Caco-2 (cell line): ENCODE measurements at places on chromosomes 12 and 14. TPM values are rescaled to one million over a fixed set of nuclear protein-coding genes. Genes with fewer than 3 reads are reported as not detected.

MANSC4 gene
- not detected in 2 replicates for total RNA-seq

GLIPR1L1 gene
- not detected in 2 replicates for total RNA-seq

GRCh38 chr14:82719617-82720016 is 1186.0 kb upstream of the SEL1L start:
- H3K27ac ChIP-seq = peak overlapping the region; percentile 25
- no peaks in the 10 kb centered on the region for H3K36me3 ChIP-seq
- no peaks in the 10 kb centered on the region for H3K4me1 ChIP-seq
- no peaks in the 10 kb centered on the region for H3K27me3 ChIP-seq
- H3K4me3 ChIP-seq = no peak overlapping the region

GRCh38 chr12:95168746-95169145 is 48.5 kb downstream of the FGD6 start:
- H3K4me3 ChIP-seq = no peak overlapping the region
- DNase-seq = no peak
- H3K27me3 ChIP-seq = no peaks in the 10 kb centered on the region
- H3K27ac ChIP-seq = peak overlapping the region; percentile 63
- H3K36me3 ChIP-seq = no peaks in the 10 kb centered on the region

- H3K27me3 ChIP-seq = no peaks in the 10 kb centered on the region
- no peak overlapping the region for H3K4me3 ChIP-seq
- no peaks in the 10 kb centered on the region for H3K36me3 ChIP-seq
- no peak overlapping the region for H3K27ac ChIP-seq
- no peak for DNase-seq
Observed at GRCh38 chr12:130819681-130820080, 19.4 kb downstream of the STX2 start.

FBXO34 gene
- 23.7 and 27.3 TPM in 2 replicates for total RNA-seq

- H3K4me3 ChIP-seq = no peak overlapping the region
- DNase-seq = no peak
- H3K4me1 ChIP-seq = peaks cover 8% of the 10 kb centered on the region; the same call in 1 of the 2 replicates
- H3K27ac ChIP-seq = no peak overlapping the region
Observed at GRCh38 chr14:63747846-63748245, 20.0 kb upstream of the SGPP1 start.

DNA sequence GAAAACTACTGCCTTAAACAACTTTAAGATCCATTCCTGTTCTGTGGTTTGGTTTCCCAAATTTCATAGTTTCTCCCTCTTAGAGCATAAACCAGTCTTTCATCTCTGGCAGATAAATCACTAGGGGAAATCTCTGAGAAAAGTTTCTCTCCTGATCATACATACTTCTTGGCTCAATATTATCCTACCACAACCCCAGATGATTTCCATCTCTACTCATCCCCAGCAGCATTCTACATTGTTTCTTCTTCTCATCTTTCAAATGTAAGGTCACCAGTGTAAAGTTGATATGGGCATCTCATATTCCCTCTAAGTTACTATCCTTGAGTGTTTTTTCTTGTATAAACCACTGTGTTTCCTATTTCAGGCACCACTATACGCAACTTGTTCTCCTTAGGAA is 45.9 kb upstream of the PLEKHG7 start:
- H3K4me3 ChIP-seq = no peak overlapping the region
- H3K27ac ChIP-seq = no peak overlapping the region
- DNase-seq = no peak
- H3K36me3 ChIP-seq = no peaks in the 10 kb centered on the region
- H3K27me3 ChIP-seq = no peaks in the 10 kb centered on the region
- H3K4me1 ChIP-seq = no peaks in the 10 kb centered on the region

- H3K4me3 ChIP-seq = no peak overlapping the region
- H3K4me1 ChIP-seq = peaks cover 21% of the 10 kb centered on the region
- no peak overlapping the region for H3K27ac ChIP-seq
- no peaks in the 10 kb centered on the region for H3K36me3 ChIP-seq
- H3K27me3 ChIP-seq = no peaks in the 10 kb centered on the region
- no peak for DNase-seq
Observed at GRCh38 chr14:89427426-89428172, 10.6 kb upstream of the FOXN3 start.

RPGRIP1 gene
- total RNA-seq = 0.12 TPM in 1 of 2 replicates, not detected in the other

GRCh38 chr12:111396726-111397445 is 8.8 kb upstream of the SH2B3 start:
- H3K4me1 ChIP-seq = no peaks in the 10 kb centered on the region
- no peak overlapping the region for H3K4me3 ChIP-seq
- peak overlapping the region; percentile 35 for H3K27ac ChIP-seq

TSHR gene
- not detected in 2 replicates for total RNA-seq

DNA sequence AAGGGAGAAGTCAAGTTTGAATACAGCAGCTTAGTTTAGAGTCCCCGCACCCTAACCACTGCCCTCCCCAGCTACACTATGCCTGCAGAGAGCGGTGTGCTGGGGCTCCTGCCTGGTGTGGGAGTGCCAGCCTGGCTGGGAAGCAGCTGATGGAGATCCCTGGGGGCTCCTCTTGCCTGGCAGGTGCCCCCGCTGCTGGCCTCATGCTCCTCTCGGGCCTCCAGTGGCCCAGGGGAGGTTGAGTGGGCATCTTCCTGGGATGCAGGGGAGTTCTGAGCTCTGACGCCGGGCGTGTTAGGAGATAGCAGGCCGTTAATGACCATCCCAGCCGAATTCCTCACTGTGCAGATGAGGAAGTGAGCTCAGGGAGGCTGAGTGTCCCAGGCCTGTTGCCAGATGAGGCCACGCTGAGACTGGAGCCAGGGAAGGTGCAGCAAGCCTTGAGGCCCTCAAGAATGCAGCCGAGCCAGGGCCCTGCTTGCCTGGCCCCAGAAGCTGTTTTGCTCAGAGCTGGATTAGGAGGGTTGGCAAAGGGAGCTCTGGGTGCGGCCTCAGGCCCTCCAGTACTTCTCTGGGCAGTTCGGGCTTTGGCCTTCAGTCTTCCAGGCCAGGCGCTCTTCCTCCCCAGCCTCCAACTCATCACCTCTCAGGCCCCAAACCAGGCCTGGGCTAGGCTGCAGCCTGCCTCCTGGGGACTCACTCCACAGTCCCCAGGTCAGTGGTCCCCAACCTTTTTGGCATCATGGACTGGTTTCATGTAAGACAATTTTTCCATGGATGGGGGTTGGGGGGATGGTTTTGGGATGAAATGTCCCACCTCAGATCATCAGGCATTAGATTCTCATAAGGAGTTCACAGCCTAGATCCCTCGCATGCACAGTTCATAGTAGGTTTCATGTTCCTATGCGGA is 6.6 kb upstream of the CYP46A1 start:
- no peaks in the 10 kb centered on the region for H3K27me3 ChIP-seq
- H3K4me1 ChIP-seq = 0 out of 2 replicates have a peak, but pooled peaks cover under 1% of the 10 kb centered on the region
- H3K4me3 ChIP-seq = no peak overlapping the region
- H3K27ac ChIP-seq = no peak overlapping the region

KRT73 gene
- total RNA-seq = not detected in 2 replicates

PPM1H gene
- total RNA-seq = 145 and 151 TPM in 2 replicates

NGB gene
- total RNA-seq = not detected in 2 replicates

DNA sequence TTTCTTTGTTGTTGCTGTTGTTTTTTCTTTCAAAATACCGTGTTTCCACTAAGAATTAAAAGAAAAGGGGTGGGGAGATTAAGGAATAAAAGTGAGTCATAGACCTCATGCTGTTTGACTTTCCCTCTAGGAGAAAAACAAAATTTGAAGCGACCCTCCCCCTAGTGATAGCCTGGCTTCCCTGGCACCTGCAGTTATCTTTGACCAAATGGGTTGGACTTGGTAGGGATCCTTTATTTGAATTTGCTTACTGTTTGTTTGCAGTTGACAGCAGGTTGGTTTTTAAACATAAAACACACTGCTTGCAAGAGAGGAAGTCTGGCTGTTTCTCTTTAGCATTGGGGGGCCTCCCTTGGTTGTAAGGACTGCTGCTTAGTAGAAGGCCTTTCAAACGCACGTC is 14.0 kb downstream of the OTX2 start:
- H3K36me3 ChIP-seq = no peaks in the 10 kb centered on the region
- no peak overlapping the region for H3K4me3 ChIP-seq
- no peak overlapping the region for H3K27ac ChIP-seq
- no peaks in the 10 kb centered on the region for H3K27me3 ChIP-seq

TOMM20L gene
- 1.2 and 1.7 TPM in 2 replicates for total RNA-seq

GRCh38 chr12:94481734-94482133 is 22.1 kb upstream of the CEP83 start:
- no peak for DNase-seq
- no peak overlapping the region for H3K27ac ChIP-seq
- no peaks in the 10 kb centered on the region for H3K36me3 ChIP-seq
- no peaks in the 10 kb centered on the region for H3K27me3 ChIP-seq
- no peaks in the 10 kb centered on the region for H3K4me1 ChIP-seq
- H3K4me3 ChIP-seq = no peak overlapping the region

LBHD2 gene
- total RNA-seq = not detected in 2 replicates

DNA sequence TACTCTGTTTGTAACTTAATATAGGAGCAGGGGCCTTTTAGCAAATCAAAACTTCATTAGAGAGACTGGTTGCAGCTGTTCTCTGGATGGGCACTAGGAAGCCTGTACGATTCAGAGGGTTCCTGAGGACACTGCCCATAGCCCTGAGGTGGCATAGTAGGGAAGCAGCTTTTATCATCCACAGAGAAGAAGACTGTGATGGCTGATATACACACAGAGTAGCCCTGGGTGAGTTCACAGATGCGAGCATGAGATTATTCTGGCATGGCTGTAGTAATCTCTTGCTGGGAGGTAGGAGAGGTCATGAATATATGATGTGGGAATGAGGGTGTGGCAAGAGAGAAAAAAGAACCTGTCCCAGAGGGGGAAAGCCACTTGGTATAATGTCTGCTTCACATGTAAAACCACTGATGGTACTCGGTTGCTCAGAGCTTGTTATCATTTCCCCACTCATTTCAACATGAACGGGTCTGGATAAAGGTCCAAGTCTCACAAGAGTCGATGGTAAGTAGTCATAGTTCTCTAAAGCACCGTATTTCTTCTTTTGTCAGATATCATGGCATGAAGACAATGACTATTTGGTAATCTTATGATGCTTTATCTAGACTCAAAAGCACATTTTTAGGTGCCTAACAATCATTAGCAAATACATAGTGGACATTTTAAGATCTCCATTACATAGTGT is 52.0 kb downstream of the PEBP1 start:
- no peak overlapping the region for H3K4me3 ChIP-seq
- no peaks in the 10 kb centered on the region; the same call in 1 of the 2 replicates for H3K36me3 ChIP-seq

GRCh38 chr12:118524446-118524845 is 148.1 kb downstream of the SUDS3 start:
- H3K4me3 ChIP-seq = no peak overlapping the region
- no peaks in the 10 kb centered on the region for H3K27me3 ChIP-seq
- H3K4me1 ChIP-seq = no peaks in the 10 kb centered on the region
- H3K27ac ChIP-seq = no peak overlapping the region
- no peak for DNase-seq

DNA sequence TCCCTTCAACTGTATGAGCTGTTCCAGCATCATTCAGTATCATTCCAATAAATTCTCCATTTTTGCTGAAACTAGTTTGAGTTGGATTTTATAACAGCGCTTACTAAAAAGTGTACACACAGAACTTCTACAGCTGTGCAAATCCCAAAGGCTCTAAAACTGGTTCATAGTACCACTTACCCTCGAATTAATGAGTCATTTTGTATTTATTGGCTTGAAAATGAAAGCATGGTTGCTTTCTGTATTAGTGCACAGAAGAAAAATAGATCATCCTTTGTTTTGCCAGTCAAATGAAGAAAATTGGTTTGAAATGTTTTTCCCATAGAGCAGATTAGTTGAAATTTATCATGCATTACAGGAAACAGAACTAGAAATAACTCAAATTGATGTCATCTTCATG is 268.3 kb upstream of the CPNE8 start:
- H3K36me3 ChIP-seq = no peaks in the 10 kb centered on the region
- H3K27me3 ChIP-seq = no peaks in the 10 kb centered on the region
- DNase-seq = no peak
- no peaks in the 10 kb centered on the region for H3K4me1 ChIP-seq
- H3K4me3 ChIP-seq = no peak overlapping the region
- no peak overlapping the region for H3K27ac ChIP-seq

PXN gene
- total RNA-seq = 150 and 162 TPM in 2 replicates

CCDC197 gene
- total RNA-seq = not detected in 2 replicates

DNA sequence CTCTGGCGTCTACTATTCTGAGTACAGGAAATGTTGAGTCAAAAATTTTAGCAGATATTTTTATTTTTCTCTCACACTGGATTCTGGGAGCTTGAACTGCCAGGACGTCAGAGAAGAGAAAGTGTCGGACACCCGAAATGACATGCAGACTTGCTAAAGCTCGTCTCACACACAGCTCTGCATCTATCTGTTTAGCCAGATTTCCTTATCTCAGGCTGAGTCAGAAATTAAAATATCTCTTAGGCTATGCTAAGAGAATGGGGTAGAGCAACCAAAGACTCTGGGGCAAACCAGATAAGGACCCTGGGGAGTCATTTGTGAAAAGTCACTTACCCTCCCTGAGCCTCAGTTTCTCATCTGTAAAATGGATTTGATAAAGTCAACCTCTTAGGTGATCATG is 1124.1 kb downstream of the VRK1 start:
- H3K4me1 ChIP-seq = no peaks in the 10 kb centered on the region
- H3K4me3 ChIP-seq = no peak overlapping the region
- DNase-seq = no peak
- H3K36me3 ChIP-seq = no peaks in the 10 kb centered on the region
- H3K27ac ChIP-seq = no peak overlapping the region
- H3K27me3 ChIP-seq = no peaks in the 10 kb centered on the region

GRCh38 chr14:23351681-23352505 is 794 bp downstream of the SLC22A17 start:
- peak overlapping the region; percentile 53 for H3K4me3 ChIP-seq
- H3K36me3 ChIP-seq = no peaks in the 10 kb centered on the region

GRCh38 chr12:79690638-79691510 is at the start of gene PAWR:
PAWR (minus strand) TSS chr12:79690964; CDS start chr12:79690244, 720 bp downstream.
- H3K4me1 ChIP-seq = peaks cover 19% of the 10 kb centered on the region
- no peaks in the 10 kb centered on the region for H3K27me3 ChIP-seq
- H3K27ac ChIP-seq = peak within 1 kb of the TSS; percentile 90
- peak within 1 kb of the TSS; percentile 98 for H3K4me3 ChIP-seq
- H3K36me3 ChIP-seq = no peaks in the 10 kb centered on the region

DNA sequence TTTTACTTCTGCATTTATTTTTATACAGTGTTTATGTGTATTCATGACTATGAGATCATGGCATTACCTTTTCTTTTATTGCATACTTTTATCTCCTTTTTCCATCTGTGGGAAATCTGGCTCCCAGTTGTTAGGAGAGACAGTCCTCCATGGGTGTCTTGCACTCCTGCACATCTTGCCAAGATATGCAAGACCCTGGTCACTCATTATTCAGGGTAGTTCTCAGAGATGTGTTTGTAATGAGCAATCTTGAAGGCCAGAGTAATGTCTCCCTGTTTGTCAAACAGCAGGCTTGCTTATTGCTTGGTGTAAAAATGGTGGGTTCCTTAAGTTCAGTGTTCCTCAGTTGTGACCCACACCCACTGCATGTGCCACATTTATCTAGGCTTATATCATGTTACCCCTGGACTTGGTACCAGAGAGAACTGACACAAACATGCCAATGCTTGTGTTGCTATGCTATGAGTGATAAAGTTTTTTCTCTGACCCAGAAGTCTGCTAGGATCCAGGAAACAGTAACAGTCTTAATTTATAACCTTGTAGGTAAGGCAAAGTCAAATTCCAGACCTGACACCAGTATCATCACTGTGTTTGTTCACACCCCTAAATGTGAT is 36.8 kb downstream of the PPHLN1 start:
- no peaks in the 10 kb centered on the region; the same call in 1 of the 2 replicates for H3K4me1 ChIP-seq
- no peaks in the 10 kb centered on the region for H3K36me3 ChIP-seq
- H3K4me3 ChIP-seq = no peak overlapping the region
- DNase-seq = no peak
- no peaks in the 10 kb centered on the region for H3K27me3 ChIP-seq
- H3K27ac ChIP-seq = no peak overlapping the region
